ENCODE measurements at places on chromosomes 3 and 15.

DNA sequence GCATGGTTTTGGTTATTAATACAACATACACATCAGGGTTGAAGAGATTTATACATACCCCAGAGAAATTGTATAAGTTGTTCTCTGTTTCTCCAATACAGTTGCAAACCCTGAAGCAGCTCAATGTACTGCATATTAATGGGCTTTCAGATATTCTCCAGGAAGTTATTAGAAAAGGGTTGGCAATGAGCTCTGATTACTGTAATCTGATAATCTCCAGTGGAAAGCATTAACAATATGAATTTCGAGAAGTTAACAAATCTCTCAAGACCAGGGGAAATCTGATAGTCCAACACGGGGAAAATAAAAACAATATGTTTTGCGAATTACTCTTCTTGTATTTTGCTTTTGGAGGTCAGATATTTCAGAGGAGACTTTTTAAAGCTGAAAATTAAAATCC is 950.1 kb downstream of the TBL1XR1 start:
- no peak for DNase-seq

- no peak for DNase-seq
These were observed 205.0 kb downstream of the OSBPL10 start for GRCh38 chr3:31776016-31776415.

- DNase-seq, result no peak
These were observed 88.8 kb upstream of the C3orf80 start for GRCh38 chr3:160136421-160136820.

DNA sequence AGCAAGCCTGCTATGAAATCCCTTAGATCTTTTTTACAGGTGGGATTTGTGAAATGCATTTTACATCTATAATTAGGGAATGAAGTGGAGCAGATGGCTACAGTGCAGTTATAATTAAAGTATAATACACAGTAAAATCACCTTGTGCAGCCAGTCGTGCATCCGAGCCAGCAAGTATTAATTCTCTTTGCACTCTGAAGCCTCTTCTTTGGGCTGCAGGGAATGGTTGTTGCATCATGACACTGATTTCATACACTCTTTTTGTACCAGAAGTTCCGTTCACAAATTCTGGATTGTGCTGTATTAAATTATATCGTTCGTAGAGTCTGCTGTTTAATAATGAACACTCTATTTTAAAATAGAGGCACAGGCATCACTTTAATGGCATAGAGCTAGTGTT is 28.7 kb upstream of the TP63 start:
- DNase-seq, result no peak

- no peak for DNase-seq
These were observed 609.1 kb upstream of the BCHE start for GRCh38 chr3:166446291-166446690.

- DNase-seq, result no peak
These were observed 33.4 kb downstream of the SMAD3 start for GRCh38 chr15:67098768-67099282.

DNA sequence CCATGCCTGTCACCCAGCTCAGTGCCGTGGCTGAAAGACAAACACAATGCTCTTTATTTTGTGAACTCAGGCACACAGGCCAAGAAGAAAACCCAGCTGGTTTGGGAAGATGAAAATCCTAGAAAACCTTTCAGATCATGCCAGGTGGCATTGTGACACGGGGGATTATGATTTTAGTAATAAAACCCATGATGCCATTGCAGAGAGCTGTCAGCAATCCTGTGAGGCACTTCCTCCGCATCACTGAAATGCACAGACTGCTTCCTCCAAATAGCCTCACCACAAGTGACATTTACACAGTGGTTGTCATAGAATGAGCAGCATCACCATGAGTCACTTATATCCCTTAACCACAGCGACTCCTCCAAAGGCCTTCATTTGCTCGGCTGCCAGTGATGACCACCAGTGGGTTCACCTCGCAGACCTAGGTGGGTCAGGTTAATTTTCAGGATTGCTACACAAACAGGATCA is 22.7 kb downstream of the ABHD6 start:
- no peak for DNase-seq

DNA sequence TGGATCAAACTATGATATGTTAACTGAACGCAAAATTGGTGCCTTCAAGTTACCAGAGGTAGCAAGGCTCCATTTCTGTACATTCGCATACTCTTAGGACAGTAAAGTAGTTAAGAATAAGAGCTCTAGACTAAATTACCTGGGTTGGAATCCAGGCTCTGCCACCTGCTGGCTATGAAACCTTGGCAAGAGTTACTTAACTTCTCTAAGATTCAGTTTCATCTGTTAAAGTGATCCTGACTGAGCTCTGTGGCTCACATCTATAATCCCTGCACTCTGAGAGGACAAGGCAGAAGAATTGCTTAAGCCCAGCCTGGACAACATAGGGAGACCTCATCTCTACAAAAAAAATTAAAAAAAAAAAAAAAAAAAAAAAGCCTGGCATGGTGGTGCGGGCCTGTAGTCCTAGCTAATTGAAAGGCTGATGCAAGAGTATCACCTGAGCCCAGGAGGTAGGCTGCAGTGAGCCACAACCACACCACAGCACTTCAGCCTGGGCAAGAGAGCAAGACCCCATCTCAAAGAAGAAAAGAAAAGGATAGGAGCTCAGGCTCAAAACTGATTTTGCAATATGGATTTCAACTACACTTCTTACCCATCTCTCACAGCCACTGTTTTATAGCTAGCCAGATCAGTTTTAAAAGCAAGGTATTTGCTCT is 21.3 kb downstream of the GSK3B start:
- DNase-seq, result no peak
